Activated naive CD4-positive, alpha-beta T cell treated with anti-CD3 and anti-CD28 coated beads for 36 hours (primary cell): ENCODE measurements at places on chromosomes 2 and 18. TPM values are rescaled to one million over a fixed set of nuclear protein-coding genes. Genes with fewer than 3 reads are reported as not detected.

GRCh38 chr2:74584088-74584645 is 29.6 kb downstream of the DOK1 start:
- peak; percentile 56 for DNase-seq

DNA sequence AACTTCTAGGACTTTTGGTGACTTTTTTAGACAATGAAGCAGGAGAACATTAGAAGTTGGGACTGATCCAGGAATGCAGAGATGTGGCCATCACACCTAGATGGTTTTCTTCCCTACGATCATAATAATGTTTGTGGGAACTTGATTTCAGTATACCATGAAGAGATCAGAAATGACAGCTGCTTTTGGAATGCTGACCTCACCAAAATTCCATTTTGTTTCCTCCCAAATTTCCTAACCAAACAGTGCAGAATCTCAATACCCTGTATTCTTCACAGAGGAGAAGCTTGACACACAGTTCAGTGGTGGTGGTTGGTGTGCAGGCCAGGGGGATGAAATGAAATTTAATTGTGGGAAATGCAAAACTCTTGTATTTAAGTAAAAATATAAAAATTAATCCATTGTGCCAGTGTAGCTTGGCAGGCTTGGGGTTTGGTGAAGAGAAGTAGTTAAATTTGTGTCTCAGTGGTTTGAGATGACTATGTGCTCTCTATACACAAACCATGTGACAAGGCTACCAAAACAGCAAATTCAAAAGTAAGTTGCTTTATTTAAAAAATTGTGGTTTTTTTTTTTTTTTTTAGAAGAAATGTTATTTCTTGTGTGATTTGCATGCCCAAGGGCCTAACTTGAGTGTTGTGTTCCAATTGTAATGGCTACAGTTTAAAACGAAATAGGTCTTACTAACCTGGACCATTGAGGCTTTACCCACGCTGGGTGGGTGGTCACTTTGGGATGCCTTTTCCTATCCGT is 252.4 kb downstream of the LPIN1 start:
- no peak for DNase-seq

- DNase-seq, result no peak
These were observed 166.3 kb upstream of the FN1 start for GRCh38 chr2:215601990-215602721.

DNA sequence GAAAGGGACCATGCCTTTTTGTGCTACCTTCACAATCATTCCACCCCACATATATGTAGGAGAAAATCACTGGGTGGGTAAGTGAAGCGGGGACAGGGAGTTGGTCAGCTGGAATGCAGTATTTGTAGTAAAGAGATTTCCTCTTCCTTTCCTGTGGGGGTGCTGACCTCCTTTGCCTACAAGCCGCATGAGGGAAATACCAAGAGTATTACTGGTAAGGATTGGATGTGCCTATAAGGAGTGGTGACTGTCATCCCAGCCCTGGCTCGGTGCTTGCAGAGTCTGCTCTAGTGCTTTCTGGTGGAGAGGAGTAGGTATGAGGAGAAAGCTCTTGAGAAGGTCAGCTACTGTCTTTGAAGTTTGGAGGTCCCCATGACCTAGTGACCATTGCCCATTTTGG is 324.6 kb downstream of the HRH4 start:
- no peak for DNase-seq

GRCh38 chr18:23982155-23983079 is 32.1 kb upstream of the TTC39C start:
- DNase-seq, result no peak

DNA sequence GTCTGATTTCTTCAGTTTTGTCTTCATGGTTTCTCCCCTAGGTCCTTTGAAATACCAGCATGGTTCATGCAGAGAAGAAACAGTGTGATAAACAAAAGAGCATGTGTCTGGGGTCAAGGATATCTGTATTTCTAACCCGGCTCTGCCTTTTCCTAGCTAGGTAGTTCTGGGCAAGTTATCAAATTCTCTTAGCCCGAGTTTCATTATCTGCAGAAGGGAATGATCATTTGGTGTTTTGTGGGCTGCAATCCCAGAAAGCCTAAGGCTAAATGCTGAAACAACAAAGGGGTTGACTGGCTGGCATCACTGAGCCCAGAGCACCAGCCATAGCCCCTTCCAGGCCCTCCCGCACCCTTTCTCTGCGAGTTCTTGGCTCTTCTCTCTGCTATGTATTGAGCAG is 51.7 kb upstream of the DAPL1 start:
- DNase-seq, result no peak

DNA sequence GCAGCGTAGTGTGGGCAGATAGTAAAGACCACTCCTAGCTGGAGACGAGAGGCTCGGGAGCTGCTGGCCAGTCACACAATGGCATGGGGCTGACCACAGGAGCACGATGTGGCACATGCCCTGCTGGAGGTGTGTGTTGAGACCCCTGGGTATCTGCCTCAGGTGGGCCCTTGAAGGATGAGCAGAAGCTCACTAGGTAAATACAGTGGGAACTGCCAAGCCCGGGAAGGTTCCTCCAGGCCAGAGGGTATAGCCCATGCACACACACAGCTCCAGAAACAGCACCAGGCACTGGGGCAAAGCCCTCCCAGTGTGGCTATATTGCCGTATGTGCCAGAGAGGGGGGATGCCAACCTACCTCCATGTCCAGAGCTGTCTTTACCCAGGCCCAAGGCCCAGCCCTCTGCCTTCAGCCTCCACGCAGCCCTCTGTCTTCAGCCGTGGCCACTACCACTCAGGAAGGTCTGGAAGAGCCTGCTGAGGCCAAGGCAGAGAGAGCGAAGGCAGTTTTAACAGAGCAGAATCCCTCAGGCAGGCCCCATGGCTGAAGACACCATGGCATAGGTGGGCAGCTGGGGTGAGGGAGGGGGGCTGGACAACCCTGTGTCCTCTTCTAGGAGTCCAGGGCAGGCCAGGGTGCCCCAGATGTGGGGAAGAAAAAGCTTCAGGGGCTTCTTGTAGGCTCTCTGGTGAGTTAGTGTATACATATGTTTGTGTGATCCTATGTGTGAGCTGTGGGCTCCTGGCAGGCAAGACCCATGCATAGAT is 7.0 kb upstream of the ARID5A start:
- DNase-seq, result no peak

The CYRIA gene
- total RNA-seq, result 1.2 TPM

DNA sequence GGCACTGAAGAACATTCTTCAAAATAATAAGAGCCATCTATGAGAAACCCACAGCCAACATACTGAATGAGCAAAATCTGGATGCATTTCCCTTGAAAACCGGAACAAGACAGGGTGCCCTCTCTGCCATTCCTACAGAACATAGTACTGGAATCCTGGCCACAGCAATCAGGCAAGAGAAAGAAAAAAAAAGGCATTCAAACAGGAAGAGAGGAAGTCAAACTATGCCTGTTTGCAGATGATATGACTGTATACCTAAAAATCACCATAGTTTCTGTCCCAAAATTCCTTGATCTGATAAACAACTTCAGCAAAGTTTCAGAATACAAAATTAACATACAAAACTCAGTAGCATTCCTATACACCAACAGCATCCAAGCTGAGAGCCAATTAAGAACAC is 119.5 kb upstream of the PARD3B start:
- DNase-seq, result no peak

GRCh38 chr2:1561811-1562421 is 148.7 kb downstream of the TPO start:
- no peak for DNase-seq

DNA sequence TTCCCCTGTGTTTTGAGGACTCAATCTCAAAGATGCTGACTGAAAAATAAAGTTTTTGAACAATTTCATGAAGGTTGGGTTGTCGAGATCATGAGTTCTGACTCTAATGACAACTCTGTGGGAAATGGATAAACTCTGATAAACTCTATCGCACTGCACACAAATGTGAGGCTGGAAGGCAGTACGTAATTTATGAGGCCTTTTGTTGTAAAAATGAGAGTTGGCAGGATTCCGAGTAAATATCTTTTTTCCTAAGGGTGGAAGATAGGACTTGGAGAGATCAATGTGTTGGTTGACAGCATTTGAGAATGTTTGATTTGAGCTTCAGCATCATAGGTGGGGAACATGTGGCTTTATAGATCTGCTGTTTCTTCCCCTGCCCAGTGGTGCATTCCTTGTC is 90.4 kb downstream of the SPTBN1 start:
- DNase-seq, result no peak

GRCh38 chr2:228533156-228533555 is 351.7 kb upstream of the SPHKAP start:
- DNase-seq, result no peak

GRCh38 chr2:235677276-235677788 is 183.5 kb downstream of the AGAP1 start:
- no peak for DNase-seq

DNA sequence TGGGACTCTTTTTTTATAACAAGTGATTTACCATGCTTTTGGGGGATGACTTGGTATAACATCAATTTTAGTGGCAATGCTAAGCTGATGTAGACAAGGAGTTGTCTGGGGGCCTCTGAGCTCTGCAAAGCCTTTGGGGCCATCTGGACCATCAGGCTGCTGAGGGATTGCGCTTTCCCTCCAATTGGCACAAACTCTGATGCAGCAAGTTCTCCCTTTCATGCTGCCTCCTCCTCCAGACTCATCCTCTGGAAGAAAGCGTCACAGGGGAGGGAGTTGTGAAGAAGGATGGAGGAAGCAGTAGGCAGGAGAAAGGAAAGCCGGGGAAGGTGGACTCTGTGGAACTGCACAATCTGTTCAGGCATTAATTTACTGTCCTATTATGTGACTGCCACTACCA is 10.2 kb upstream of the FAP start:
- no peak for DNase-seq

The TMEM178A gene
- 0.25 TPM for total RNA-seq

The STPG4 gene
- not detected for total RNA-seq

The PAIP2B gene
- 3.2 TPM for total RNA-seq

The CLASP1 gene
- 47.3 TPM for total RNA-seq

The ESCO1 gene
- total RNA-seq, result 14.3 TPM

The CCDC121 gene
- total RNA-seq, result 0.17 TPM

GRCh38 chr2:239932881-239933735 is 92.0 kb downstream of the NDUFA10 start:
- DNase-seq, result no peak

- DNase-seq, result no peak
These were observed 64.9 kb downstream of the ZCCHC2 start for GRCh38 chr18:62587689-62588088.

The HRH4 gene
- total RNA-seq, result not detected

The CTDSP1 gene
- total RNA-seq, result 26.2 TPM

- no peak for DNase-seq
These were observed 67.1 kb downstream of the ITGB1BP1 start for GRCh38 chr2:9356261-9356660.

DNA sequence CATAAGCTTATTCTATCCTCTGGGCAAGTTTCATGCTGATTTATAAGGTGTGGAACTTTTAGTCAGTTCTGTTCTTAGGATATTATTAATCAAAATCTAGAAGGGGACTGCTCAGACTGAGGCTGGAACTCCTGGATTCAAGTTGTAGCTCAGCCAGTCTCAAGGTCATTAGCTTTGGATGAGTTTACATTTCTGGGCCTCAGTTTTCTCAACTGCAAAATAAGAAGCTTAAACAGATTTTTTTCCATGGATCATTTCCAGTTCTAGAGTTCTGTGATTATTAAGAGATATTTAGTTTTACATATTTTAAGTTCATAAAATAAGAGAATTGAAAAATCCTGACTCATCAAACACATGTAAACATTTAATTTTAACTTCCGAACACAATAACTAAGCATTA is 442.5 kb upstream of the PKDCC start:
- DNase-seq, result no peak

GRCh38 chr18:6078877-6079276 is 183.6 kb upstream of the TMEM200C start:
- DNase-seq, result no peak

The UGT1A9 gene
- not detected for total RNA-seq

The ALPG gene
- total RNA-seq, result not detected

DNA sequence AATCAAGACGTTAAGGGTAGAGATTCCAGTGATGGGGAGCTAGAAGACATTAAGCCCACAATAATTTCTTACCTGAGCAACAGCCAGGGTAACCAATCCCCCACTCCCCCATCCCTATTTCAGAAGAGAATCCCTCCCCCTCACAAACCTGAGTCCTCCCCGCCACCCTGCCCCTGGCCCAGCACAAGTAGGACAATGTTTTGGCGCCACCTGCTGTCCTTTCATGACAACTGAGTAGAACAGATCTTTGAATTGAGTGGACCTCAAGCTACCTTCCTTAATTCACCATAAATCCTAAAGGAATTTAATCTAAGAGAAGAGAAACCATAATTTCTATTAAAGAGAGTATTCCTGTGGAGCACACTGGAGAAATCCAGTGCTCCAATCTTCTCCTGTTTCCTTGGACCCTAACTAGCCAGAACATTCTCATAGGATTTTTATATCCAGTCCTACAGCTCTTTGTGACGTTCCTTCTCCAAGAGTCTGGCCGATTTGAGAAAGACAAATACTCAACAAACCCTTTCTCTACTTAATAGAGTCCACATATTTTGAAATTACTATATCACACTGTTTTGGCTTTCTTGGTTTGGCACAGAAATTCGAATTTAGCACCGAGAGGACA is 41.1 kb downstream of the NHEJ1 start:
- peak; percentile 78 for DNase-seq

The CPLX4 gene
- not detected for total RNA-seq

GRCh38 chr18:67342159-67342558 is 174.4 kb downstream of the DSEL start:
- DNase-seq, result no peak

The NTSR2 gene
- total RNA-seq, result not detected

GRCh38 chr18:61771861-61772260 is 120.9 kb downstream of the RNF152 start:
- DNase-seq, result no peak

- DNase-seq, result no peak
These were observed 48.6 kb downstream of the LINC00305 start for GRCh38 chr18:64100116-64100922.

The IL1A gene
- total RNA-seq, result 0.29 TPM

The B3GNT7 gene
- not detected for total RNA-seq

DNA sequence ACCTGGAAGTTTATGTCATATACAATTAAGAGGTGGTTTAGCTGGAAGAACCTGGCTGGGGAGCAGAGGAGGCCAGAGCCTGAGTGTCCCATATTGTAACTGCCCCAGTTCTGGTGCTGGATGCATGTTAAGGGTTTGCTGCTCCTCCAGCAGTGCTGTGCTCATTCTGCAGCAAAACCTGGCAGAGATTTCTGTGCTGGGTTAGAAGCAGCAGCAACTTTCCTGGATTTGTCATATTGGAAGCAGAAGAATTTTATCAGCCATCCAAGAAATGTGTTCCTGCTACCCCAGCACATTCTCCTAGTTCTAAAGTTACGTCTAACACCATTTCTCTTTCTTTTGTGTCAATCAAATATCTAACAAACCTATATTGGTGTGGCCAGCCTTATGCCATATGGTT is 284.1 kb downstream of the TDRD15 start:
- DNase-seq, result no peak

DNA sequence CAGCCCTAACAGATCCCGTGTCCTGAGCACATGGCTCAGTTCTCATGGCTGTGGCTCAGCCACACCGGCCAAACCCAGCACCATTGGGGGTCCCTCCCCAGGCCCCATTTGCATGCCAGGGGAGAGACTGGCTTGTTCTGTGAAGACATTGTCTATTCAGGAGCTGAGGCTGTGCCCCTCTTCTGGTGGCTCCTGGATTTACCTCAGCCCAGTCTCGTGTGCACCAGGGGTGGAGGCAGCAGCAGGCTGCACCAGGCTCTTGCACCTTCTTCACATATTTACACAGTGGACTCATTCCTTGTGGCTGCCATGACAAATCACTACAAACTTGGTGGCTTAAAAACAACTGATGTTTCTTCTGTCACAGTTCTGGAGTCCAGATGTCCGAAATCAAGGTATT is 92.4 kb upstream of the ITGA6 start:
- DNase-seq, result no peak

- DNase-seq, result no peak
These were observed 947.2 kb downstream of the ERBB4 start for GRCh38 chr2:211591426-211591825.

The LRATD1 gene
- not detected for total RNA-seq

The CENPA gene
- total RNA-seq, result 43.6 TPM
